ENCODE measurements at places on chromosomes 7 and 10. TPM values are rescaled to one million over a fixed set of nuclear protein-coding genes. Genes with fewer than 3 reads are reported as not detected.

The SPAM1 gene
- 0.24 TPM for total RNA-seq

The GRM3 gene
- 0.22 TPM for total RNA-seq

The CPEB3 gene
- total RNA-seq, result 8.3 TPM

The UTF1 gene
- not detected for total RNA-seq

The ZNF273 gene
- total RNA-seq, result 3.0 TPM

The AGAP9 gene
- total RNA-seq, result 4.1 TPM

The AKR1C4 gene
- not detected for total RNA-seq

The SNX10 gene
- total RNA-seq, result 1.3 TPM

The SMKR1 gene
- not detected for total RNA-seq

The RNF32 gene
- total RNA-seq, result 0.38 TPM

The C7orf33 gene
- not detected for total RNA-seq

The PTPRN2 gene
- total RNA-seq, result 0.92 TPM

The ADAMTS14 gene
- 0.81 TPM for total RNA-seq

The KIAA1549 gene
- 1.4 TPM for total RNA-seq

The LANCL2 gene
- total RNA-seq, result 5.9 TPM

The MRLN gene
- not detected for total RNA-seq

The SKIDA1 gene
- total RNA-seq, result 1.8 TPM
